ENCODE measurements at places on chromosomes 12 and 14.

DNA sequence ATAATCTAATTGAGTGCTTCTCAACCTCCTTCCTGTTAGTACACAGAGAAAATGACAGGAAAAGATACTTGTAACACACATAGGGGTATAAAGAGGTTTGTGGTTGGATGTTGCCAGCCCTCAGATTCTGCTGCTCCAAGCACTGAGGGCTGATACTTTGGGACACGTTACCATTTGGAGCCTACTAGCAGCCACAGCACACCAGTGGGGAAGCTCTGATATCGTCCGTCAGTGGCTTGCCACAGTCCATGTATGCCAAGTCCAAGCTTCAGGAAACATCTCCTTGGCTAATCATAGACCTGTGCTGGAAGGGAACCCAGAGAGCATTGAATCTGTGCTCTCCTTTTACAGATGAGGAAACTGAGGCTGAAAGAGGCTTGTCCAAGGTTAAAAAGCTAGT, 22.3 kb downstream of the B4GALNT3 start:
- DNase-seq: no peak

GRCh38 chr14:92502541-92503286, 10.9 kb upstream of the RIN3 start:
- no peak for DNase-seq

GRCh38 chr14:104219731-104220214, 81.4 kb downstream of the KIF26A start:
- DNase-seq: no peak

GRCh38 chr12:41966001-41966400, 178.7 kb downstream of the GXYLT1 start:
- DNase-seq: no peak

DNA sequence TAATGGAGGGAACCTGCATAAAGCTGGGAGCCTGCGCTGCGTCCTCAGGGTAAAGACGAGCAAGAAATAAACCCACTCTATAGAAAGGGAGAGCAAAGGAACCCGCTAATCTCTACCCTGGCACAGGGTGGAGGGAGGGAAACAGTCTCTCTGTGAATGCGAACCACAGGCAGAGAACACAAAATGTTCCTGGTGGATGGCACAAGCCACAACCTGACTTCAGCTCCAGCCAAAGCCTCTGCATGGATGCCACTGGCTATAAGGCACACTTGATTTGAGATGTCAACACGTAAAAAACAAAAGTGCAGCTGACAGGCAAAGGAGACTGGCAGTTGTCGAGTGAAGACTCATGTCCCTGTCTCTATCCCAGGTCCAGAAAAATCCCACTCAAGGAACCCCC, 32.4 kb downstream of the CHGA start:
- DNase-seq: no peak

DNA sequence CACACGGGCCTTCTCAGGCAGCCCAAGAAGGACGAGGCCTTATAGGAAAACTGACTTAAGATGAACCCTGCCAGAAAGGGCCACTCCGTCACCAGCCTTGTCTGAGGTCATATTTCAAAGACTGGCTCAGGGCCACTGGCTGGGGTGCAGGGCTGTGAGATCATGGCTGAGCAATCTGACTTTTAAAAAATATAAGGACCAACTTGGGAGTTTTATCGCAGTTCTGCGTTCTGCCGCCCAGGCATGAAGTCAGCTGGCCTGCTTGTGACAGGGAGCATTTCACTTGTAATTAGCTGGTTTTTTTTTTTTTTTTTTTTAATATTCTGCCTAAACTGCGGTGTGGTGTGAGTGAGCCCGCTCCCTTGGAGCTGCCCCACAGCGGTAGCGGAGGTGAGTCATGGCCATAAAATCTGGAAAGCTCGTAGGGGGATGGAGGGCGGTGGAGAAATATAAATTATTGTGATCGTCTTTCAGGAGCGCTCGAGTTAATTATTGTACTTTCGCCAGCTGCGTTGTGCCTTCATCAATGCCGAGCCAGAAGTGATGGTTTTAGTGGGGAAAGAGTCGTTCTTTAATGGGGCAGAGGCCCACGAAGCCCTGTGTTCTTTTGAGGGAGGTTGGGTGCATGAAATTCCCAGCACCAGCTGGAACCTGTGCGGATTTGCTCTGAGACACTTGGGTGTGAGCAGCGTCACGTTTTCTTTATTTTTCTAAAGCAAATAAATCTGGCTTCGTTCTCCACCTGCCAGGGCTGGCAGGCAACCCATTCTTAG, 231.9 kb downstream of the C12orf75 start:
- no peak for DNase-seq

DNA sequence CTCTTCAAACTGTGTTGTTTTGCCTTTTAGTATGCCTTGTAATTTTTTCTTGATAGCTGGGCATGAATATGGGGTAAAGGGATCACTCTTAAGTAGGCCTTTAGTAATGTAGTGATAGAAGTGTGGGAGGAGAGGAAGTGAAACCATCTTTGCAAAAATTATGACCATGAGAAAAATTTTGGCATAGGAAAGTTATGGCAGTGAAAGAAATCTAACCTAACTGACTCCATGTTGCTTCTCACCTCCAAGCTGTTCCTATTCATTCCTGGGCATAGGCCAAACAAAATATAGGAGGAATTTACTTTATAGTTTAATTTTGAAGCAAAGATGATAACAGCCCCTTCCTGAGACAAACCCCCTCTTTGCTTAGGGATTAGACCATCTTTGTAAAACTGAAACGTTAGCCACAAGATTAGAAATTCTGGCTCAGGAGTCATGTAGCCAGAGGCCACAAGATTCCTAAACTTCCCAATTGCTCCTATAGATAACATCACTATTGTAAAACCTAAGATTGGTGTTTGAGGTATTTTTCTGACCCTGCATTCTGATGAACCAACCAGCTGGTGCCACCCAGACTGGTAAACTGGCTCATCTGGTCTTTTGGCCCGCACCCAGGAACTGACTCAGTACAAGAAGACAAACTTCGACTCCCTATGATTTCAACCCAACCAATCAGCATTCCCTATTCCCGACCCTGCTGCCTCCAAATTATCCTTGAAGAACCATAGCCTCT, 45.8 kb downstream of the CRADD start:
- no peak for DNase-seq

DNA sequence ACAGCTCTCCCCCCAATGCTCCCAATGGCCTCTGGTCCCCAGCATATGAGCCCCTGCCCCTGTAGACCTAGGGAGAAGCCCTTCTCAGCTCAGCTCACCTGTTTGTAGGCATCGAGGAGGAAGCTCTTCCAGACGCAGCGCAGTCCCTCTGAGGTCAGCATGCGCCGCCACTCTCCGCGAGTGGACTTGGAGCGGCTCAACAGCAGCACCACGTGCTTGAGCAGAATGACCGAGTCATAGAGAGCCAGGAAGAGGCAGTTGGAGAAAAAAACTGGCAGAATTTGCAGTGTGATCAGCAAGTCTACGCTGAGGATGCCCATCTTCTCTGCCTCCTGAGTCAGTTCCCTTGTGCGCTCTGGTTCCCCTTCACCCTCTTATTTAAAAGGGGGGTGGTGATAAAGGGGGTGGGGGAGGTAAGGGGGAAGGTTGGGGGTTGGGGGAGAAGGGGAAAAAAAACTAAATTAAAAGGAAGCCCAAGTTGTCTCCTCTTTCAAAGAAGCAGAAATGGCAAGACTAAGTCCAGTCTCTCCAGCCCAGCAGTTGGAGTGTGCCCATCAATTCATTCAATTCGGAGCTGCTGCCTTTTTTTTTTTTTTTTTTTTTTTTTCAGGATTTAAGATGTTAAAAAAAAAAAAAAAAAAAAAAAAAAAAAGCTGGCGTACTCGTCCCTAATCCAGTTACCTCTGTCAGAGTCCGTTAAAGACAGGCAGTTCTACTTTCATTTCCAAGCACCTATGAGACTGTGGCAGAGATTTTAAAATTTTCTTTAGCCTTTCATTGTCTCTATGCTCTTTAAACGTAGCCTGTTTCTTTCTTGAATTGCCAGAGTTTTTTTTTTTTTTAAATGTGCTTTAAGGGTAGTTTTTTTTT, at the start of gene DIO2:
Gene DIO2, minus strand, starts transcription at position 352 of the 870 bp plus-strand sequence. Its CDS starts 32 bp downstream, at position 320.
- DNase-seq: no peak

- DNase-seq: no peak
Measured at GRCh38 chr12:80636832-80637231, 70.6 kb upstream of the MYF6 start.

DNA sequence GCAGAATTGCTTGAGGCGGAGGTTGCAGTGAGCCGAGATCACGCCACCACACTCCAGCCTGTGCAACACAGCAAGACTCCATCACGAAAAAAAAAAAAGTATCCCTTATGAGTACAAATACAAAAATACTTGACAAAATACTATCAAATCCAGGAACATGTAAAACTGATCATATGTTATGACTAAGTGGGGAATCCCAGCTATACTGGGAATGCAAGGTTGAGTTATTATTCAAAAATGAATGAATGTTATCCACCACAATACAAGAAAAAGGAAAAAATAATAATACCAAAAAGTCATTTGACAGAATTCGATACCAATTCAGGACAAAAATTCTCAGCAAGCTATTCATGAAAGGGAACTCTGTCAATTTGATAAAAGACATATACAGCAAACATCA, 32.6 kb downstream of the MOK start:
- no peak for DNase-seq

DNA sequence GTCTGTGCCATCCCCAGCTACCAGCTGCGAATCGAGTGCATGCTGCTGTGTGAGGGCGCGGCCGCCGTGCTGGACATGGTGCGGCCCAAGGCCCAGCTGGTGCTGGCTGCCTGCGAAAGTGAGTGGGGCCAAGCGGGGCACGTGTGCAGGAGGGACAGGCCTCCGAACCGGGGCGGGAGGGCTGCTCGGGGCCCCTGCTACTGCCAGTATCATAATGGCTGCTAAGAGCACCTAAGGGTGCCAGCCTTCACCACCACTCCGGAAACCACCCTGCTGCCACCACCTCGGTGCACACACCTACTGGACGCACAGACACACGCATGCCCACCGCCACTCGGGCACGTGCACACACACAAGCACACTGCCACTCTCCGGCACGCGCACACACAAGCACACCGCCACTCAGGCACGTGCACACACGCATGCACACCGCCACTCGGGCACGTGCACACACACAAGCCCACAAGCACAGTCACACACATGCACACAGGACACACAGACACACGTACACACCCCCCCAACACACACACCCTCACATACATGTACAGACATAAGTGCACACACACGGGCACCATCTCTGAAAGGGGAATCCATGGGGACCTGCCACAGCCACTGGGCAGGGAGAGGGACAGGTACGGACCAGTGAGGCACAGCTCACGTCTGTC, 13.8 kb upstream of the ADSS1 start:
- no peak for DNase-seq

DNA sequence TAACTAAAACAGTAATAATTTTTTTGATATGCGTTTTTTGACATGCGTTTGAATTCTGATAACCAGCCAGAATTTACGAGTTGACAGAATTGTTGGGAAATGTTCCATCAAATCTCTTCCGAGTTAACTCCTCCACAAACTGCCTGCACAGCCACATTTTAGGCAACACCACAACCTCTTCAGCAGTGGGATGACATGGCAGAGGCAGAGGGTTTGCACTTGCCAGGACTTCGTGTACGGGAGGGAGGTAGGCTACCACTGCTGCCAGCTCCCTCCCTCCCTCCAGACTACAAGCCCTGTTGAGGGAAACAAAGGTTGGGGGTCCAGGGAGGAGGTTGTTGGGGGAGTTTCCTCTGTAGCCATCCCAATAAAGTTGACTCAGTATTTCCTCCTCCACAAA, 14.5 kb upstream of the ACTR6 start:
- no peak for DNase-seq

- no peak for DNase-seq
Measured at GRCh38 chr12:22562036-22563028, 18.0 kb upstream of the C2CD5 start.

DNA sequence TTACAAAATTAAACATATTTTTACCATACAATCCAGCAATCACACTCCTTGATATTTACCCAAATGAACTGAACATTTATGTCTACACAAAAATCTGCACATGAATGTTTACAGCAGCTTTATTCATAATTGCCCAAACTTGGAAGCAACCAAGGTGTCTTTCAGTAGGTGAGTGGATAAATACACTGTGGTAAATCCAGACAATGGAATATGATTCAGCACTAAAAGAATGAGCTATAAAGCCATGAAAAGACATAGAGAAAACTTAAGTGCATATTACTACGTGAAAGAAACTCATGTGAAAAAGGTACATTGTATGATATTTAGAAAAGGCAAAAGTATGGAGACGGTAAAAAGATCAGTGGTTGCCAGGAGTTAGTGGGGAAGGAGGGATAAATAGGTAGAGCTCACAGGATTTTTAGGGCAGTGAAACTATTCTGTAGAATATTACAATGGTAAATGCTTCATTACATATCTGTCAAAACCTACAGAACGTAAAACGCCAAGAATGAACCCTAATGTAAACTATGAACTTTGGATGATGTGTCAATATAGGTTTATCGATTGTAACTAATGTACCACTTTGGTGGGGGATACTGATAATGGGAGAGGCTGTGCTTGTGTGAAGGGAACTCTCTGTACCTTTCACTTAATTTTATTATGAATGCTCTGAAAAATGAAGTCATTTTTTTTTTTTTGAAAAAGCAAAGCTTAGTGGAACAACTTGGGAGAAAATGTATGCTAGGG, 295.7 kb downstream of the CEP128 start:
- DNase-seq: no peak

DNA sequence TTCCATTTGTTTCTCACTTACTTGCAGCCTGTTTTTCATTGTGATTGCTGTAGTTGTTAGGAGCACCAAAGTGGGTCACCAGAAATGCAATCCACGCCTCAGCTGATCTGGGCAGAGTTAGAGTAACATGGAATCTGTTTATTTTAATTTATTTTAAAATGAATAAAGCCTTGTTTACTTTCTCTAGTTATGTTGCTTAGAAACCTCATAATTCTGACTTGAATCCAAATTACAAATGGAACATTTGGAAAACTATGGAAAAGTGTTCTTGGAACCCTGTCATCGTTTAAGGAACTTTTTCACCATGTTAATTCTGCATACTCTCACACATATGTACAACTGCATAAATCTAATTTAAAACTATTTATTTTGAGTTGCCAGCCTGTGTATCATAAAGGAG, 92.2 kb upstream of the DAAM1 start:
- no peak for DNase-seq

DNA sequence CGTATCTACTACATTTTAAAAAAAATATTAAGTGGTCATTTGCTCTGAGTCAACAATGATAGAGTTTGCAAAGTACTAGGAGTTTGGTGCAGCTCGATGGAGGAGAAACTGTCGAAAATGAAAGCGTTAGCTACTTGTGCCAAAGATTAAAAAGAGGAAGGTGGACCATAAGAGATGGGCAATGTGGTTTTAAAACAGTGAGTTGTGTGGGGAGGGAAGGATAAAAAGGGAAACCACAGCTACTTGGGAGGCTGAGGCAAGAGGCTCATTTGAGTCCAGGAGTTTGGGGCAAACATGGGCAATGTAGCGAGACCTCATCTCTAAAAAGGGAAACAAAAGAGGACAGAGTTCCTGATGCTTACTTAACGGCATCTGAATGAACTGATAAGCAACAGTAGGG, 18.2 kb upstream of the STRAP start:
- DNase-seq: no peak

GRCh38 chr12:52611080-52611468, 7.3 kb downstream of the KRT73 start:
- no peak for DNase-seq

Measured in CD4-positive, alpha-beta T cell treated with Interleukin-1 beta for 1 hour (primary cell).